ENCODE measurements at places on chromosomes 13 and 19.

GRCh38 chr13:32136061-32136460, 104.5 kb downstream of the FRY start:
- no peak for DNase-seq

GRCh38 chr19:13115936-13116281, 631 bp downstream of the TRMT1 start:
- no peak for DNase-seq

GRCh38 chr13:23159205-23159759, 21.5 kb upstream of the SGCG start:
- DNase-seq, result no peak

DNA sequence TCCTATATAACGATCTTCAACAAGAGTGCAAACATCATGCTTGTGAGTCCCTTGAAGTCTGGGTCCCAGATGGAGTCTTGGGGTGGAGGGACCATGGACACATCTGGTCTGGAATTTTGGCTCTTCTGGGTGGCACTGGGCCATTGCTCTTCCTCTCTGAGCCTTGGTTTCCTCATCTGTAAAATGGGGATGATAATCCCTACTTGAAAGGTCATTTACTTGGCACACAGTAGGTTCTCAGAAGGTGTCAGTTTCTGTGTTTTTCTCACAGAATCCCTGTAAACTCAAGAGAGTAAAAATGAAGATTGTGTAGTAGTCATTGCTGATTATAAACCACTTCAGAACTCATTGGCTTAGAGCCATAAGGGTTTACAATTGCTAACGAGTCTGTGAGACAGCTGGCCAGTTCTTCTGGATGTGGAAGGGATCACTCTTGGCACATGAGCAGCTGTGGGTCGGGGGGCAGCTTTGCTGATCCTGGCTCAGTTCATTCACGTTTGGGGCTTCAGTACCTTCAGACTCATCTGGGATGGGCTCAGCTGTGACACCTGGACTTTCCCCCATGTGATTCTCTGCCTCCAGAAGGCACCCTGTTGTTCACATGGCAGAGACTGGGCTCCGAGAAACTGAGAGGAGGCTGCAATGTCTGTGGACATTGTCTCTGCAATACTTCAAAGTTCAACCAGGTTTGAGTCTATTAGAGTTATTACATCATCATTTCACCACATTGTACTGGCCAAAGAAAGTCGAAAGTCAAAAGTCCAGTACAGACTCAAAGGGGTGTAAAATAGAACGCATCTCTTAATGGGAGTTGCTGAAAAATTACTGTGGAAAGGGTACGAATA, 7.8 kb downstream of the CYP4F12 start:
- no peak for DNase-seq

GRCh38 chr13:112968380-112968909, 569 bp upstream of the MCF2L start:
- DNase-seq, result no peak

GRCh38 chr13:110317496-110318195, 10.6 kb downstream of the COL4A2 start:
- no peak for DNase-seq

GRCh38 chr13:106619688-106620555, 52.0 kb upstream of the ARGLU1 start:
- DNase-seq, result peak; percentile 49

GRCh38 chr13:98900442-98900841, 77.4 kb downstream of the DOCK9 start:
- no peak for DNase-seq

DNA sequence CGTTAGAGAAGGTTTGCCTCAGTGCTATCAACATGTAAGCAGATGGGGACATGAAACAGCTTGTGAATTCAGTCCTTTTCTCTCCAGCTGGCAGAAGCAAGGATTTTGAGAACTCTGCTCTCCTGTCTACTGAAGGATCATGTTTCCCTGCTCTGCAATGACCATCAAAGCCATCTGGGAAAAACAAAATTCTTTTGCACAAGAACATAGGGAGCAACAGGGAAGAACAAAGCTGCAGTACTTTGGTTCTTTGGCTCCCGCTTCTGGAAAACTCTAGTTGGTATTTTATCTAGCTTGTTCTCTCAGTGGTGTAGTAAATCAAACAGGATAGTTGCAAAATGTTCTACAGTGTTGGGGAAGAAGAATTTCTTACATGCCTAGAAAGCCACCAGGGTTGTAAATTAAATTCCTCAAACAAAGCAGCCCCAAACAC, 270.4 kb downstream of the ENOX1 start:
- no peak for DNase-seq

- no peak for DNase-seq
Measured at GRCh38 chr13:88459331-88459730, 788.2 kb downstream of the SLITRK5 start.

DNA sequence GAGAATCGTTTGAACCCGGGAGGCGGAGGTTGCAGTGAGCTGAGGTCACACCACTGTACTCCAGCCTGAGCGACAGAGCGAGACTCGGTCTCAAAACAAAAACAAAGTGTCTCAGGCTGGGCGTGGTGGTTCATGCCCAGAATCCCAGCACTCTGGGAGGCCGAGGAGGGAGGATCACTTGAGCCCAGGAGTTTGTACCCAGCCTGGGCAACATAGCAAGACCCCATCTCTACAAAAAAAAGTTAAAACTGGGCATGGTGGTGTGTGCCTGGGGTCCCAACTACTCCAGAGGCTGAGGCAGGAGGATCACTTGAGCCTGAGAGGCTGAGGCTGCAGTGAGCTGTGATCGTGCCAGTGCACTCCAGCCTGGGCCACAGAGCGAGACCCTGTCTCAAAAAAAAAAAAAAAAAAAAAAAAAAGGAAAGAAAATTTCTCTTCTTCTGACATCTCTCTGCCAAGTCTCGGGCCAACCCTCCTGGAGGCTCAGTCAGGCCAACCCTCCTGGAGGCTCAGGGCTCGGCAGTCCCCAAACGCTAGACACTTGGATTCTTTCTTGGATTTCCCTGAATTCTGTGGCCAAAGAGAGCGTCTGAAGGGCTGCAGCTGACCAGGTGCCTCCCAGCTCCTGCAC, 26.3 kb downstream of the ARID3A start:
- DNase-seq, result no peak

- DNase-seq, result no peak
Measured at GRCh38 chr19:7013678-7014077, 7.6 kb downstream of the MBD3L2B start.

GRCh38 chr13:111365149-111366005, 44.9 kb downstream of the TEX29 start:
- DNase-seq, result no peak

DNA sequence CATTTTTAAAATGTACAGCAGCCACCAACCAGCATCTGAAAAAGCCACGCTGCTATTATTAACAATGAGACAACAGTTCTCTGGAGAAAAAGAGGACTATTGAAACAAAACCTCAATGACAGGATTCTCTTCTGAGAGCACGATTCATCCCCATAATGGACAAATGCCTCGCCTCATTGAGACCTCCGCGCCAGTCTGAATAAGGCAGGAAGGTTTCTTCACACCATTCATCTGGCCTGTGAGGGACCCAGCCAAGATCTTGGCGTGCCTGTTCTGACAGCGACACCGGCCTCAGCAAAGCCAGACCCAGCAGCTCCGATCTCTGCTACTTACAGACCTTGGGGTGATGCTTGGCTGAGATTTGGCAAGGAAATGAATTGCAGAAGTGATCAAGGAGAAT, 14.8 kb downstream of the SMIM7 start:
- no peak for DNase-seq

DNA sequence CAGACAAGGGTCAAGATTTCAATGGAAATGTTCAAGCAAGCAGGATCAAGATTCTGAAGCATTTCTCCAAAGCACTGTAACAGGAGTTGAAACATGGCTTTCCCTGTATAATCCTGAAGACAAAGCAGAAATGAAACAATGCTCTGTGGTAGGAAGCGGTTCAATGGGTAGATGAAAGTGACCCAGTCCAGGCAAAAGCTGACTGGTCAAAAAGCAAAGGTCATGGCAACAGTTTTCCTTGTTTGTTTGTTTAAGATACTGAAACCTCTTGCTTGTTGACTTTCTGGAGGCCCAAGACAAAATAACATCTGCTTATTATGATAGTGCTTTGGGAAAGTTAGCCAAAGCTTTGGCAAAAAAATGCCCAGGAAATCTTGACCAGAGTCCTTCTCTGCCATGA, 1343.9 kb upstream of the PCDH9 start:
- no peak for DNase-seq

GRCh38 chr19:53552001-53552721, 14.2 kb downstream of the ZNF331 start:
- no peak for DNase-seq

DNA sequence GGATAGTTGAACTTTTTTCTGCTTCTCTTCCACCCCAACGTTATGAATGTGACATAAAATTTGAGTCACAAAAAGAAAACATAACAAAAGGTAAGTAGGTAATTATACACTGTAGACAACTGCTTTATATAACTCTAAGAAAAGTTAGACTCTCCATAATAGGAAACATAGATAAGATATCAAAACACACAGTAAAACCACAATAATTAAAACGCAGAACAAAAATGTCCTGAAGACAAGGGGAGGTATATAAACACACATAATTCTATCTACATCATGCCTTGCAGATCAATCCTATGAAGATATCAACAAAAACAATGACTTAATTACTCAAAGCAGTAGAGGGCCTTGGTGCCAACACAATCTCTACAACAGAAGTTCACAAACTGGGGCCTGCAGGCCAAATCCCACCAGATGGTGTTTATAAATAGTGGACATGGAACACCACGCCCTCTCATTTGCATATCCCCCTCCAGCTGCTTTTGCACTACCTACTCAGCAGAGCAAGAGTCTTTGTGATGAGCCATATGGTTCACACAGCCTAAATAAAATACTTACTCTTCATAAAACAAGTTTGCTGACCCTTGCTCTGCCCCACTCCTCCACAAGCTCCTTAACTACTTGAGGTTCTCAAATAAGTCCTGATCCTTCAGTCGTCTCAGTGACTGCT, 254.7 kb downstream of the KLF12 start:
- no peak for DNase-seq

DNA sequence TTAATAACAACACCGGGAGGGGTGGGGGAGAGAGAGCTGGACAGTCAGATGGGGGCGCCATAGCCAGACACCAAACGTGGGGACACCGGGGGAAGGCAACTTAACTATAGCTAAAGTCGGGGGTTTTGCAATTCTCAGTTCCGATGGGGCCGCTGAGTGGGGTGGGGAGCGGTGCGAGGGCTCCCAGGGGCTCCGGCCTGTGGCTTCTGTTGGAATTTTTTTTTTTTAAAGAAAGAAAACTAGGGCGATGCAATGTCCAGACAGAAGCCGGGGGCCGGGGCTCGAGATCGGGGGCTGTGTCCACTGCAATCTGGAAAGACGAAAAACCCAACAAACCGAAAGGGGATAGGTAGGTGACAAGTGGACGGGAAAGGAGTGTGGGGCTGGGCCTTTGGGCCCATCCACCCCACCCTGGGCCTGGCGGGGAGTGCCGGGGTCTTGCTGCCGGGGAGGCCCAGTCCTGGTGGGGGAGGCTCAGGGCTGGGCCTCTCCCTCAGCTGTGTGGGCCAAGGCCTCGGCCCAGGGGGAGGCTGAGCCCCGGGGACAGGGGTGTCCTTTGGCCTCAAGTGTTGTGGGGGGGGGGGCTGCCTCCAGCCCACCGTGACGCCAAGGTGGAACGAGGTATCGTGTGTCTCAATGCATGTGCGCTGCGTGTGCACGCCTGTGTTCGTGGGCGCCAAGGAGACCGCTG, 17.3 kb downstream of the PRKCSH start:
- no peak for DNase-seq

DNA sequence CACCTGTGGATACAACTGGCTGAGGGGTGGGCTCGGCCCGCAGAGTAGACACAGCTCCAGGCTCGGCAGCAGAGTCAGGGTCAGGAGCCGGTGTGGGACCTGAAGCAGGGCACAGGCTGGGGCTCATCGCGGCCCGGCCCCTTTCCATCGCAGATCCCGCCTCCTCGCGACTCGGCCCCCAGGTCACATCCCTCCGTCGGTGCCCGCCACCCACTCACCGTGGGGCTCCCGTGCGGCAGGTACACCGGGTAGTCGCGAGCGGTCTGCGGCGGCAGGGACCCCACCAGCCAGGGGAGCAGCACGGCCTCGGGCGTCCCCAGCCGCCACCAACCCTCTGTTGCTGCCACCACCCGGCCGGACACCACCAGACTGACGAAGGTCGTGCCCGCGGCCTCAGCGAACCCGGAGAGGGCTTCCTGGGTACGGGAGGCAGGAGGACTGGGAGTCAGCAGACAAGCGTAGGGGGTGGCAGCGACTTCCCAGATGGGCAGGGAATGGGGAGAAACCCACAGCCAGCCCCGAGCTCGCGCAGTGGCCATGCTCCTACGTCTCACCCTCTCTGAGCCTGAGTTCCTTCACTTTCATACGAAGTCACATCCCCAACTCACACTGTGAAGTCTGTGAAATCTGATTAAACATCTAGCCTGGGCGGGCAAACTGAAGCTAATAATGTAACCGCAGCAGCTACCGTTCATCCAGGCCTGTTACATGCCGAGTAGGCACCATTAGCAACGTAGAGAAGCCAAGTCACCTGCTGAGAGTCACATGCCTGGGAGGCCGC, 3.7 kb downstream of the FUZ start:
- DNase-seq, result peak; percentile 67

DNA sequence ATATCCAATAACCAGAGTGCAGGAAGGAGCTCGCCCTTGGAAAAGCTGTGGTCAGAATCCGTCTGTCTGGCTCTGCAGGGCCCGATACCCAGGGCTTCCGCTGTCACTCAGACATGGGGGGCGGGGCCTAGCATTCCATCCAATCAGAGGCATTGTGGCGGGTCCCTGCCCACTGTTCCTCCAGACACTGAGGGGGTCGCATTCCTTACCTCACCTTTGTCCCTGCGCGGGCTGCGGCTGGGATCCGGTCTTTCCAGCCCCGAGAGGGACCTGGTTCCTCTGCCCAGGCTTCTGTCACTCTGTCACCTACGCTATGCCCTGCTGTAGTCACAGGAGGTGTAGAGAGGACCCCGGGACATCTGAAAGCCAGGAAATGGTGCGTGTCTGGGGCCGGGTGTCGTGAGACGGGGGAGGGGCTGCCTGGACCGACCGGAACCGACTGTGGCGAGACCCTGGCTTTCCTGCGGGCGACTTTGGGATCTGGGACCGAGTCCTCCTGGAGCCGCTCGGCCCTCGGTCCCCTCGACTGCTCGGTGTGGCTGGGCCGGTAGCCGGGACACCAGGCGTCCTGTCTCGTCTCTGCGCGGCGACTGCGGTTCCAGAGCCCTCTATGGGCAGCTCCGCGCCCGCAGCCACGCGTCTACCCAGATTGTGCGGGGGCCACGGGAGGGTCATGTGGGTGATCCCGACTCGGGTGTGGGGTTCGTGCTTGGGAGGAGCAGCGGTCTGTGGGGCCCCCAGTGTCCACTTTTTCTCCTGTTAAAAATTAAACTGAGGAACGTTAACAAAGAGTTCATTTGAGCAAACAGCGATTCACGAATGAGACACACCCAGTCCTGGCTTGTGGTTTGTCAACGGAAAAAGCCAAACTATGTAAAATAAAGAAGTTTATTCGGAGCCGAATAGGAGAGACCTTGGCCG, at the start of gene ZNF69:
ZNF69 (plus strand) TSS at position 172 of the 921 bp plus-strand sequence; CDS start at position 314, 142 bp downstream.
- DNase-seq, result peak; percentile 42

- DNase-seq, result no peak
Measured at GRCh38 chr13:28161370-28161769, 23.0 kb downstream of the PAN3 start.

- DNase-seq, result no peak
Measured at GRCh38 chr13:48144413-48145035, 49.6 kb upstream of the MED4 start.

- DNase-seq, result no peak
Measured at GRCh38 chr19:34373601-34374288, 8.7 kb downstream of the GPI start.

Measured in NCI-H748 treated with DMSO at 0.1 percent for 48 hours (cell line).